Anterior cingulate cortex (tissue), 58 donors: ENCODE measurements at places on chromosomes 16 and 17.

- DNase-seq = no peak
These were observed 292.8 kb upstream of the PMFBP1 start for GRCh38 chr16:72464597-72465368.

DNA sequence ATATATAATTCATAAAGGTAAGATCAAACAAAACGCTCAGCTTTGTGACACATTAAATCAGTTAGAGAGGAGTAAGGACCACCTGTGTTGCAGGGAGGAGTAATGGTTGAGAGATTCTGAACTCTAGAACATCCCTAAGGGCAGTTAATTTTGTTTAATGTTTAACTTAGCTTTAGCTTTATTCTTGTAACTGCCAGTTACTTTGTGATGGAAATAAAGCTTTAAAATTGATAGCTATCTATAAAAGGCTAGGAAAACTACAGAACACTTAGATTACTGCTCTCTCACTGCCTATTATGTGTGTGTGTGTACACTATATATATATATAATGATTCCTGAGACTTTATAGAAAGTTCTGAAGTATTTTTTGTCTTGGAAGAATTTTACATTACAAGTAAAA lies 37.8 kb downstream of the PTRH2 start:
- no peak for DNase-seq

- no peak for DNase-seq
These were observed 1.2 kb downstream of the SSTR5 start for GRCh38 chr16:1073566-1074378.

DNA sequence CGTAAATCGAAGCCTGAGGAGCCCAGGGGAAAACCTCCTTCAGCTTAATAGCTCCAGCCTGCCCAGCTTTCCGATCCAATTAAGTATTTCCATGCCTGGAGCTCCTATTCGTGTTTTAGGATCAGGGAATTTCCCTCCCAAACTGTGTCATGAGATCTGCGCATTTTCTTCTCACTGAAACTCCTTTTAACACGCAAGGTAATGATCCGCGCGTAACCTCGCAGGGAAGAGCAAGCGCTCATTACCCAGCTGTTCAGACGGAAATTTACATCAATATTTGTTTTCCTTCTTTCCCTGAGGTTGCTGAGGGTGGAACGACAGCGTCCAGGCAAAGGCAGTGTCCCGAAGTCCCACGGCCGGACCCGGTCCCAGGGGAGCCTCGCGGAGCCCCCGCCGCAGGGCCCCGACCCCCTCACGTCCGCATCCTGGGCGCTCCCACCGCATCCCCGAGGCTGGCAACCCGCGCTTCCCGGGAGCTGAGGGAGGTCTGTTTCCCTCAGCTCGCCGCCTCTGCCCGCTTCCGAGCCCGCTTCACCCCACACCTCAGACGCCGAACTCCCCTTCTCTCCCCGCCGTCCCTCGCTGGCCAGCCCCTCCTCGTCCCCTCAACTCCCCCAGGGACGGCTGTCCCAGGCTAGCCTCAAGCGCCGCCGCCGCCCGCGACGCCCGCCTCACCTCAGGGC lies 415 bp downstream of the ABCA5 start:
- no peak for DNase-seq
